ENCODE measurements at places on chromosomes 1 and 21.

GRCh38 chr1:225441314-225442122, 13.7 kb upstream of the LBR start:
- no peak for DNase-seq

- DNase-seq, result no peak
Measured at GRCh38 chr1:195733826-195734225, 874.4 kb downstream of the KCNT2 start.

GRCh38 chr1:236853921-236854604, 59.0 kb downstream of the MTR start:
- DNase-seq, result no peak

- DNase-seq, result no peak
Measured at GRCh38 chr21:44020551-44020950, 8.4 kb downstream of the TRAPPC10 start.

GRCh38 chr1:53766194-53766742, 27.3 kb upstream of the GLIS1 start:
- DNase-seq, result no peak

DNA sequence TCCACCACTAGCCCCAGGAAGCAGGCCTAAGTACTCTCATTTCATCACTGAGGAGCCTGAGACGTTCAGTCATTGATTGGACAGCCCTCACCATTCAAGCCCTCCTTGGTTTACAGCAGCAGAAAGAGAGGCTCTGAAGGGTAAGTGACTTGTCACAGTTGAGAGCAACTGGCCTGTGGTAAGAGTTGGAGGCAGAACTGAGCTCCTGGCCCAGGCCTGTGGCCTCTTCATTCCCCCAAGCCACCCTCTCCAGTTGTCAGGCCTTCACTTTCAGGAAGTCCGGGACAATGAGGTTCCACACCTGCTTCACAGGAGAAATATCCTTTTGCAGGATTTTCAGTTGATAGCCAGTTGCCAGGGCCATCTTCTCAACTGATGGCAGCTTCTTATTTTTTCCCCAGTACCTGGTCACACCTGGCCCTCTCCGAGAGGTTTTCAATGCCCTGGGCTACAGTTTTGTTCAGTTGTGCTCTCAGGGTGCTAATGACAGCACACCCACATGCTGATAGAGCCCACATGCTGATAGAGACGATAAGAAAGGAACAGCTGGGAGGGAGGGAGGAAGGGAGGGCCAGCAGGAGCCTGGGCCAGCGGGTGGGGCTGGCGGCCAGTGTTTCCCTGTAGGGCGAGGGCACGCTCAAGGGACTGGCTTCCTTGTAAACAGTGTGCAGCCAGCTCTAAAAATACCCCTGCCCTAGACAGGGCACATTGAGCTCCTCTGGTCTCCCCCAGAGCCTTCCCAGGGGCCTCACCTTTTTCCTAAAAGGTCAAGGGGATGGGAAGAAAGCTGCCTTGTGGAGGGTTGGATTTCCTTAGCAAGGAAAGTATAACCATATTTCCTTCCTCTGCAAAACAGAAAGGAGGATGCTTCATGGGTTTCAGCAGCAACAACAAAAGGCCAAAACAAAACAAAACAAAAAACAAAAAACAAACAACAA, 112.7 kb upstream of the JUN start:
- no peak for DNase-seq

GRCh38 chr1:113118266-113118665, 45.3 kb downstream of the LRIG2 start:
- DNase-seq, result no peak

GRCh38 chr1:3746389-3746829, 5.8 kb upstream of the CCDC27 start:
- DNase-seq, result no peak

GRCh38 chr1:218674280-218674773, 329.2 kb downstream of the TGFB2 start:
- DNase-seq, result no peak

- DNase-seq, result no peak
Measured at GRCh38 chr1:167427848-167428247, 90.5 kb downstream of the CD247 start.

- DNase-seq, result no peak
Measured at GRCh38 chr1:227654858-227655752, 80.0 kb downstream of the JMJD4 start.

GRCh38 chr1:82755671-82756070, 954.9 kb downstream of the ADGRL2 start:
- DNase-seq, result no peak

- no peak for DNase-seq
Measured at GRCh38 chr1:116510361-116510760, 60.5 kb downstream of the CD58 start.

- DNase-seq, result no peak
Measured at GRCh38 chr1:200739702-200740570, 1.2 kb downstream of the CAMSAP2 start.

DNA sequence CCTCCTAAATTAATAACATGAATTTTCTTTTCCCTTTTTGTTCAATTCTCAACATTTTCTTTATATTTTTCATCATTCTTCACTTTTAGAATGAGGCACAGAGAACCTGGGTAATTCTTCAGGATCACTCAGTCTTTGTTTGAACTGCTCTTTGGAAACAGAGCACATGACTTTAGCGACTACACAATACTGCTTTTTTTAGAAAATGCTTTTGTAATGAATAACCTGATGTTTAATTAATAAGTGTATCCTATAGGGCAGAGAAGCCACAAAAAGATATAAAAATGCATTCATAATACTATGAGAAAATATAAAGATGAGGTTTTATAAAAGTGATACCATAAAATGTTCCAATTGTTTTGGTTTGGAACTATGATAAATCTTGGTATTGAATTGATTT, 77.8 kb downstream of the LRRC7 start:
- no peak for DNase-seq

GRCh38 chr1:191592039-191592438, 566.2 kb upstream of the RGS18 start:
- no peak for DNase-seq

GRCh38 chr1:229024528-229025130, 246.3 kb upstream of the RAB4A start:
- no peak for DNase-seq

- DNase-seq, result no peak
Measured at GRCh38 chr1:12163210-12163609, 3.6 kb upstream of the TNFRSF1B start.

- no peak for DNase-seq
Measured at GRCh38 chr1:157626099-157626498, 28.2 kb upstream of the FCRL4 start.

DNA sequence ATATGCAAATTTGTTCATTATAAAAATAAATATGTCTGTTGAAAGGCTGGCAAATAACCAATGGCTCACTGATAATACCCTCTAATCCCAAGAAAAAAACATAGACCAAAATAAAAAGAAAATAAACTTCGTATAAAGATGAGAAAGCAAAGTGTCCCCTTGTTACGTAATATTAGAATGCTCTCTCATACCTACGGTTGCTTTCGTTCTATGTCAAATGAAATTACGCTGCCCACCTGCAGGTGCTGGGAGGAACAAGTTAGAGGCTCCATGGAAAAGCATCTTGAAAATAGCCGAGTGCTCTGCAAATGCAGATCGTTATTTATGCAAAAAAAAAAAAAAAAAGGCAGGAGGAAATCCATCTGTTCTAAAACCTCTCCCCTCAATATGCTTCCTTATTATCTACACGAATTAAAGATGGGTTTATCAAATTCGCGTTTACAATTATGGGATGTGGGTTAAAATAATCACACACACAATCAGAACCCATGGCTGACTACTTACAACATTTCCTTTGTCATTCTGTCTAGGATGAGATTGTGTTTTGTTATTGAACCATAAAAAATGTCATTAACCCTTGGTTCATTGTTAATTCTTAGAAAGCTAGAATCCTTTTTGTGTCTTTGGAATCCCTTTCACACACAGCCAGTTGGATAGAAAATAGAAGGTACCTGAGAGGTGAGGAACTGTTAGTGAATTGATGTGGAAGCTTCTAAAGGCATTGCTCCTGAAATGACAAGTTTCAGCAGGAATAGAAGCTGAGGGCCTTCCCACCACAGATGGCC, 268.6 kb downstream of the SETD4 start:
- no peak for DNase-seq

DNA sequence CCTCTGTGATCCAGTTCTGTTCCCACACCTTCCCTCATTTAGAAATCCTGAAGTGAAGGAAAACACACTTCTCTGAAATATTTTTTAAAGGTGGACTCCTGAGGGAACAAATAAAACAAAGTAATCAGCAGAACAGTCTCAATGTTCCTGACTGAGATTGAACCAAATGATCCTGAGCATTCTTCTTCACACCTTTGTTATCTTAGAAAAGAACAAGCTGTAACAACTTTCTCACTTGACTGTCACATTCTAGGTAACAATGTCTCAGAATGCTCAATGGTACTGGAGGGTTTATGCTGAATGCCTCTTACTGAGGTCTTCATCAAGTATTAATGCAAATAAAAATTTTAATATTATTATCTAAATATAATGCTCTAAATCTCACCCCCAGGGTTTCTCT, 40.4 kb upstream of the RGS2 start:
- DNase-seq, result no peak

- DNase-seq, result no peak
Measured at GRCh38 chr1:169089776-169090175, 16.7 kb upstream of the ATP1B1 start.

- DNase-seq, result no peak
Measured at GRCh38 chr1:22320587-22321344, 130.9 kb upstream of the ZBTB40 start.

GRCh38 chr1:202029727-202030126, 19.3 kb downstream of the ELF3 start:
- DNase-seq, result no peak

DNA sequence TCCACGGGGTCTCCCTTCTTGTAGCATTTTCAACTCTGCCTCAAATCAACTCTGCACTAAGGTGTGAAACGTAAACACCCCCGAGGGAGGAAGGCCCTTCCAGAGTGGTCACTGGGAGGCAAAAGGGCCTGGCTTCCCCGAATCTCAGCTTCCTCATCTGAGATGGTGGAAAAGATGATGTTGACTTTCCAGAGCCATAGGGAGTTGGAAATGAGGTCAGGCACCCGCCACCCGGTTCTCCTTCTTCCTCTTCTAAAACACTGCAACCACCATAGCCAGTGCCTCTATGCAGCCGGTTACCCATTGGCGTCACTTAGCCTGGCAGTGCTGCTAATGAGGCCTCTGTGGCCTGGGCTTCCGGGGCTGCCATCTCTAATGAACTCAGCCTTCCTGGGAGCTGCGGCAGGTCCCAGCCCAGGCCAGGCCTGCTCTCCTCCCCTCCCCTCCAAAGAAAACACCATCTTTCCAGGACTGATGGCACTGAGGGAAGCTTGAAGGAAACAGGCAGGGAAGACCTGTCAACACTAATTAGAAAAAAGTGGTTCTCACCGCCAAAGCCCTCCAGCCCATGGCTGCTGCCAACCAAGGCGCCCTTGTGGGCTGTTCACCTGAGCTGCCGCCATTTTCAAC, 175.0 kb downstream of the KAZN start:
- DNase-seq, result no peak

DNA sequence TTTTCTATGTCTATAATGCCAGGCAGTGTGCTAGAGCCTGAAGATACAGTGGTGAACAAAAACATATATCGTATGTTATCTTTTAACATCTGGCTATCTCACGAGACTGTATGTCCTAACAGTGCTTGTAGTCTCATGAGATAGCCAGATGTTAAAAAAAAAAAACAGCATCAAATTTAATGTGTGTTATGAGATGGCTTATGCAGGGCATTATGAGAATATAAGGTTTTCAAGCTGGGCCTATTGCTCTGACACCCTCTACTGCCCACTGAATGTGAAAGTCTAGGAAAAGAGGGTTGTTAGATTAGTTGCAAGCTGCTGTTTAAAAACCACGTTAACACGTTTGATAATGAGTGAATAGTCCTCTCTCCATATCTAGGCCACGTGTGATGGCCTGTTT, 109.8 kb downstream of the CACHD1 start:
- no peak for DNase-seq

- DNase-seq, result no peak
Measured at GRCh38 chr1:226051365-226051764, 11.2 kb upstream of the H3-3A start.

GRCh38 chr1:159983681-159984080, 29.6 kb upstream of the SLAMF9 start:
- no peak for DNase-seq

DNA sequence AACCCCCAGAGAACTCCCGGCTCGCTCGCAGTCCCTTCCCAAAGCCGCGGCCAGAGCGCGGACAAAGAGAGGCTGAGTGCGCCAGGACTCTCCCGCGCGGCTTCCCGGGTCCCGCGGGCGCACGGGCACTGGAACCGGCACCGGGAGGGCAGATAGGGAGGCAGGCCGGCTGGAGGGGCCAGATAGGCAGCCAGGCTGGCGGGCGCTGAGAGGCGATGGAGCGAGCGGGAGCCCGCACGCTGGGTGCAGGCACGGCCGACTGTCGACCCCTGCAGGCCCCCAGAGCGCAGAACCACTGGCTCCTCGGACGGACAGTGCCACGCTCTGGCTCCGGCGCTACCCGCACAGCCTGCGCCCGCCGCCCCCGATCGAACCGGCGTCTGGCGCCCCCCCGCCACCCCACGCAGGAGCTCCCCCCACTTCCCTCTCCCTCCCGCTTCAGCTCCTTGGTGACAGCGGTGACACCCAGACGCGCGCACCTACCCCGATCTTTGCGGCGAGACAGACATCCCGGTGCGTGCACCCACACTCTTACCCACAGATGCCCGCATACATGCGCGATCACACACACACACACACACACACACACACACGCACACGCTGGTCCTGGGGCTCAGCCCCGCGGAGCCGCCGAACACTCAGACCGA, 534 bp downstream of the SLC6A9 start:
- peak; percentile 30 for DNase-seq

GRCh38 chr21:41366522-41367151, 4.8 kb downstream of the MX2 start:
- no peak for DNase-seq

GRCh38 chr1:145843031-145843430, 2.4 kb upstream of the NUDT17 start:
- DNase-seq, result no peak

DNA sequence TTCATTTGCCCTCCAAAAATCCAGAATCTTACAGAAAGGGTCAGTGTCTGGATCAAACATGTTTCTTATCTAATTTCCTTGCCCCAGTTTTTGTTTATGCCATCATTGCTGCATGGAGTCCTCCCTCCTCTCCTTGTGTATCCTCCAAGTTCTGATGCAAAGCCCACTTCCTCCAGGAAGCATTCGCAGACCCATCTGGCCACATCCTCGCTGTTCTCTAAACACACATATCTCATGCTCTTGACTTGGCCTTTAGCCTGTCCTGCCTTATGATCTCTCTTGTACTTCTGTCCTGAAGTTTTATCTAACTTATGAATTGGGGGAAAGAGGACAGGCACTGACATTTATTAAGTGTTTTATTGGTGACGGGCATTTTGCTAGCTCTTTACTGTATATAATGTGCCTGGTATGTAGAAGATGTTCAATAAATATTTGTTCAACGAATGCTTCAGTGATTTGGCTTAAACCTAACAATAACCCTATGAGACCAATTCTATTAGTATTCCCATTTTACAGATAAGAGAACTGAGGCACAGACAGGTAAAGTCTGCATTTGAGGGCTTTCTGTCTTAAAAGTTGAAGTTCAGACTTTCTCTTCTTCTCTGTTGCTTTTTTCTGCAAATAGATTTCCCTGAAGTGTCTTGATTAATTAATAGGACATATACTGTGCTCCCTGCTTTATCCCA, 19.2 kb upstream of the ID3 start:
- no peak for DNase-seq

Data from CD4-positive, alpha-beta T cell treated with Interleukin-6 at 100 ng/mL for 8 hours (primary cell).